ENCODE measurements at places on chromosomes 7 and 10.

GRCh38 chr7:125412890-125413665 is 483.5 kb upstream of the POT1 start:
- no peak for DNase-seq

DNA sequence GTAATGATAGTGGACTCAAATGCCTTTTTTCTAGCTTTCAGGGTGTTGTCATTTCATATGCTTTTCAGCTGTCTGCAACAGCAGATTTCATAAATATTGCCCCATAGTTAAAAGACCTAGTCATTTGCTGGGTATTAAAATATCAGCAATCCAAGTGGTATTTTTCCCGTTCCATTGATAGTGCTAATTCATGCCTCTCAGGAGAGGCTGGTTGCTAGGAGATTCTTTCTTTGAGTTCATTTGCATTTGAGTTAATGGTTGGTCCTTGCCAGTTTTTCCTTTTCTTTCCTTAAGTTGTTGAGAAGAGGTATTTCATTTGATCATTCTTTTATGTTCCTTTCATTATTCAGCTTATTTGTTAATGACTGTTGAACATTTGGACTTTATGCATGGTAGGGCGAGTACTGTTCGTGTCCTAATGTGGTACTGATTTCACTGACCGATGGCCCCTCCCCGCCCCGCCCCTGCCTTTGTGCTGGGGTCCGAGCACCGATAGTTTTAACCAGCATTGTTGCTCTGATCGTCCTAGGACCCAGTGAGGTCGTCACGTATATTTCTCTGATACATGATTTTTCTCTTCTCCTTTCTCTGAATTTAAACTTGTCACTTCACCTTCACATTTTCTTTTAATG is 128.6 kb downstream of the CCNY start:
- DNase-seq = no peak

DNA sequence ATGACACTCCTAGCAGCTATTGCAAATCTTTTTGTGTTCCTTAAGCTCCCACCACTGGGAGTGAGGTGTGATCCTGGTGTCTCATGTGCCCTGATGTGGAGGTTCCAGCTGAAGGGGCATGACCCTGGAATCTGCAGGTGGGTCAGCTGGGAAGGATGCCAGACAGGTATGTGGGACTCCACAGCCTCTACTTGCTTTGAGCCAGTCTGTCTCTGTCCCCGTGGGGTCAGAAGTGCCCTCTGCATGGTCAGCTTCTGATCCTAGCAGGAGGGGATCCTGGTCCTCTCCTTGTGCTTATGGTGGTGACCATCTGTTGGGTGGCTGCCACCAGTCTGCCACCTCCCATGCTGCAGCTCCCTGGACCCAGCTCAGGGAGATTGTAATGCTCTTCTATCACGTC is 51.1 kb upstream of the COMTD1 start:
- no peak for DNase-seq

DNA sequence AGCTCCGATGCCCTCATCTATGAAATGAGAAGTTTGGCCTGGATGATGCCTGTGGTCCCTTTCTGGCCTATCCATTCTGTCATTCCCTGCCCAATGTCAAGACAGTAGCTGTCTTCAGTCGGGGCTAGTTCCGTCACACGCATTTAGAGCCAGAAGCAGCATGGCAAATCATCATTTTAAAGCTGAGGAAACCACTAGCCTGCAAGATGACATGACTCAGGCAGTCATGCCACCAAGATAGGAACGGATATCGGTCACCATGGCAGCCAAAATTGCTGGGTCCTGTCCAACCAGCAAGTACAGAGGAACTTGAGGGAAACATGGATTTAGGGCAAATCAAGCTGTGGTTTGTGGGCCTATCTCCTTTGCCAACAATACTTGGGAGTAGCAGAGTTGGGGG is 64.5 kb upstream of the MRLN start:
- no peak for DNase-seq

GRCh38 chr7:124643311-124643811 is 122.2 kb downstream of the GPR37 start:
- no peak for DNase-seq

DNA sequence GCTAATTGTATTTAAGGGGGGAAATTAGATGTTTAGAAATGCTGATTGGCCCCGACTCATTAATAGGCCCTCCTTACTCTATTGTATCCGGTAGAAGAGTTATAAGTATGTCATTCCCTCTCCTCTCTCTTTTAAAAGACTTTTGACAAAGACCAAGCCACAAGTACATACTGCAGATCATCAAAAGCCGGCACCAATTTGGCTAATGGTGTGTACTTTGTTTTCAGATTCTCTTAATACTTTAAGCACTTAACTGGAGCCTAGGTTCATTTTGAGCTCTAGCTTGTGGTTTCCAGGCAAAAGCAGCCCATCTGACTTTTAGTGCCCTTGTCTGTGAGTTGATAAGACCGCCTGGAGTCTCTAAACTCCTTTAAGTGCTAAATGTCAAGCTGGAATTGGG is 210.0 kb upstream of the LYZL1 start:
- no peak for DNase-seq

DNA sequence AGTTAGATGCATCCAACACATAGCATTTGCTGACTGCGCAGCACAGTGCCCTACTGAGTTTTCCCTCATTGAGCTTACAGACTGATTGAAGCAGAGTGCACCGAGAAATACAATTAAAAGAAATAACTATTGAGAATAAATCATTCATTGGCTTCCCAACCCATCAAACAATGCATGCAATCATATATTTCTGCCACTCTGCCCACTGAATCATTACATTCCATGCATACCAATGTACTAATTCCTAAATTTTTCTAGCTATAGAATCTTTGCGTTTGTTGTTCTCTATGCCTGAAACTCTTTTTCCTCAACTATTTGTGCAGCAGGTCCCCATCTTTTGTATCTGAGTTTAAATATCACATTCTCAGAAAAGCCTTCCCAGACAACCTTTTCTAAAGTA is 783.8 kb downstream of the SORCS1 start:
- DNase-seq = no peak

DNA sequence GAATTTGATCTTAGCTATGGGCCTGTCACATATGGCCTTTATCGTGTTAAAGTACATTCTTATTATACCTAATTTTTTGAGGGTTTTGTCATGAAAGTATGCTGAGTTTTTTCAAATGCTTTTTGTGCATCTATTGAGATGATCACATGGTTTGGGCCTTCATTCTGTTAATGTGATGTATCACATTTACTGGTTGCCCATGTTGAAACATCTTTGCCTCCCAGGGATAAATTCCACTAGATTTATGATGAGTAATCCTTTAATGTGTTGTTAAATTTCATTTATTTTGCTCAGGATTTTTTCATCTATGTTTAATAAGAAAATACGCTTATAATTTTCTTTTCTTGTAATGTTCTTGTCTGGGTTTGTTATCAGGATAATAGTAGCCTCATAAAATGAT is 442.0 kb downstream of the MDFIC start:
- no peak for DNase-seq
